ENCODE measurements at places on chromosomes 16 and 17.

- DNase-seq: peak; percentile 77
Measured at GRCh38 chr16:85465328-85466303, 147.5 kb upstream of the GSE1 start.

- peak; percentile 84 for DNase-seq
Measured at GRCh38 chr17:39754161-39754957, 16.6 kb downstream of the GRB7 start.

DNA sequence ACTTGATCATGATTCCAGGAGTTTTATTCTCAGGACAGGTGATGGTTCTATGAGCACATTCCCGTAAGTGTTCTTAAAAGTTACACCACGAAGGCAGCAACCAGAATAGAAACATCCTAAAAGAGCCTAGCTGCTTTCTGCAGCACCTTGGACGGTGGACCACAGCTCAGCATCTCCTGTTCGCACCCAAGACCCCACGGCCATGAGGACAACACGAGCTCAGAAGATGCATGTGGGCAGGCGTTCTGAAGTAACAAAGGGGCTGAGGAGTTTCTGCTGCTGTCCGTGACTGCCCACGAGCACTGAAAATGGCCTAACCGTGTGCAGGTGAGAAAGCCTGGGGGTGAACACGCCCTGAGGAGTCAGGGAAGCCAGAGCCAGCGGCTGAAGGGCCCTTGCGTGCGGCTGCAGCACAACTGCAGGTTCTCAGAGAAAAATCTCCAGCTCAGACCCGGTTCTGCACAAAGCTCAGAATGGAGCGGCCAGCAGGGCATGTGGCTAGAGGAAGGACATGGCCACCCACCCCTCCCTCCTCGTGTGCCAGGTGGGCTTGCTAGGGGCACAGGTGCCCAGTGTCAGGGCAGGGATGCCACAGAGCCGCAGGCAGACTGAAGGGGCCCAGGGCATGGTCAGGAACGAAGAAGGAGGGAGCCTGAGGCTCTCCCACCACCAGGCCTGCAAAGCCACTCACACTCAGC, 10.8 kb upstream of the C16orf95 start:
- no peak for DNase-seq

DNA sequence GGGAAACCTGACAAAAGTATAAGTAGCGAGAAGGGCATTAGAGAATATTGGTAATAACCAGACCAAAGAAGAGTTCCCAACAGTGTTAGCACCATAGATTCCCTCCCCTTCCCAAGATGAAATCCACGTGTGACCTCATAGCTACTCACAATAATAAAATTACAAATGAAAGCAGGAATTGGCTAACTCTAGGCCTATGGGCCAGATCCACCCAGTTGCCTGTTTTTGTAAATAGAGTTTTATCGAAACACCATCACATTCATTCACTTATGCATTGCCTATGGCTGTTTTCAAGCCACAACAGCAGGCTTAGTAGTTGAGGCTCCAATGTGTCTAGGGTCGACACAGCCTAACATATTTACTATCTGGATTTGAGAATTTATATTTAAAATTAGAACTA, 7.8 kb downstream of the CPHXL start:
- no peak for DNase-seq

DNA sequence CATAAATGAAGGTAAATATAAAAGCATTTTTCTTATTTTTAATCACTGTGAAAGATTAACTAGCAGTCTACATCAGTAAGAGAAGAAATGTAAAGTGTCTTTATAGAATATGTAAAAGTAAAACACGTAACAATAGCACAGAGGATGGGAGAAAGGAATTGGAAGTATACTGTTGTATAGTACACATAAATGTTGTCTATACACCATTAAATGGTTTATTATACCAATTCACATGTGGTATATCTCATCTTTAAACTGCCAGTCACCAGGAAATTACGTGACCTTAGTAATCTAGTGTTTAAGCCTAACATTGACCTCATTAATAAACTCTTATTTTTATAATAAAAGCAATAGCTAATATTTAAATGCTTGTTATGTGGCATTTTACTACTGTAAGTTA, 87.4 kb downstream of the USP32 start:
- no peak for DNase-seq

Measured in uterus (tissue), 4 donors.